NCI-H82 (cell line): ENCODE measurements at places on chromosomes 5 and 9.

DNA sequence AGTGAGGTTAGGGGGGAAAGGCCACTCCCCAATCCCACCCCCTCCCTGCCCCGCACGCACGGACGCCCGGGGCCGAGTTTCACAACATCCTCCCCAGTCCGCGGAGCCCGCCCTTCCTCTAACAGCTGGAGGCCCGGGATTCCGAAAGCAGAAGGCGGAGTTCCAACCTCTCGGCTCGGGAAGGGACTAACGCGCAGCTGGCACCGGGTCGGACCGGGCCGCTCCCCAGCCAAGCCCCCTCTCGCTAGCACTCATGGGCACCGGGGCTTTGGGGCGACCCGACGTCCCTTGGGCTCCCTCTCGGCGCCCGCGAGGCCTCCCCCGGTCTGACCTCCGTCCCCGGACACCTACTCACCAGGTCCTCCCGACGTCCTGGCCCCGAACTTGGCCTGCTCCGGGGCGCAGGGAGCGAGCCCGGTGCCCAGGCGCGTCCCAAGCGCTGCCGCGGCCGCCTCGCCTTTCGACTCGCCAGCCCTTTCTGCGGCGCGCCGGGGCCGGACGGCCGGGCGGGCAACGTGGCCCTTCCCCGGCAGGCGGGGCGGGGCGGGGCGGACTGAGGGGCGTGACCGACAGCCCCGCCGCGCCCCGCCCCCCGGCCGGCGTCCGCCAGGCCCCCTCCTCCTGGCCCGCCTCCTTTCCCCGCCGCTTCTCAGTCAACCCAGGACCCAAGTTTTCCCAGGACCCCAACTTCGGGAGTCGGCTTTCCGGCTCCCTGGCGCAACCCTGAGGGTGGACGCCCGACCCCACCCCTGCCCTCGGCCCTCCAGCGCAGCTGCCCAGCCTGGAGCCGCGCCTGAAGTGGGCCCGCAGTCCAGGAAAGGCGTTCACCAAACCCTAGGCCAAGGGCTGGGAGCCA is at the start of gene MGAT1:
MGAT1 (minus strand) TSS at position 482 of the 856 bp plus-strand sequence. CDS start 9,835 bp downstream, outside the sequence.
- peak; percentile 73 for DNase-seq

DNA sequence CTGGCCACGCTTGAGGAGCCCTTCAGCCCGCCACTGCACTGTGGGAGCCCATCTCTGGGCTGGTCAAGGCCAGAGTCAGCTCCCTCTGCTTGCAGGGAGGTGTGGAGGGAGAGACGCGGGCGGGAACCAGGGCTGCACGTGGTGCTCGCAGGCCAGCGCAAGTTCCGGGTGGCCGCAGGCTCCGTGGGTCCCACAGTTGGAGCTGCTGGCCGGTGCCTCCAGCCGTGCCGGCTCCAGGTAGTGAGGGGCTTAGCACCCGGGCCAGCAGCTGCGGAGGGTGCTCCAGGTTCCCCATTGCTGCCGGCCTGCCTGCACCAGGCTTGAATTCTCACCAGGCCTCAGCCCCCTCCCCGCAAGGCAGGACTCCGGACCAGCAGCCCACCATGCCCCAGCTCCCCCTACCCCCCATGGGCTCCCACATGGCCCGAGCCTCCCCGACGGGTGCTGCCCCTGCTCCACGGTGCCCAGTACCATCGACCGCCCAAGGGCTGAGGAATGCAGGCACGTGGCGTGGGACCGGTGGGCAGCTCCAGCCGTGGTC is 192.8 kb upstream of the IZUMO3 start:
- DNase-seq, result no peak

GRCh38 chr9:95250462-95251221 is 66.9 kb downstream of the FANCC start:
- DNase-seq, result no peak

- DNase-seq, result no peak
Measured at GRCh38 chr9:75150512-75150911, 62.2 kb downstream of the OSTF1 start.

- no peak for DNase-seq
Measured at GRCh38 chr5:99348597-99348996, 419.8 kb upstream of the CHD1 start.

DNA sequence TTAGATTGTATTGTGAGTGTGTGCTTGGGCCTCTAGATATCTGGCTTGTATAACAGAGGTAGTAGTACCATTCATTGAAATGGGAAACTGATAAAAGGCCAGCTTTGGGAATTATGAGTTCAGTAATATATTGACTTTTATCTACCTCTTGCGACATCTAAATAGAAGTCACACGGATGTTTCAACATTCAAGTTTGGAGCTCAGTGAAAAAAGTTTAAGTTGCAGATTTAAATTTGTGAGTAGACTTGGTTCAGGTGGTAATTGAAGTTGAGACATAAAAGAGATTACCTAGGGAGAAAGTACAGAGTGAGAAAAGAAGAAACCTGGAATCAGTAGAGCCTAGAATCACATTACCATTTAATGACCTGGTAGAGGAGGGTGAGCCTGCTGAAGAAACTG is 189.5 kb downstream of the FER start:
- no peak for DNase-seq

DNA sequence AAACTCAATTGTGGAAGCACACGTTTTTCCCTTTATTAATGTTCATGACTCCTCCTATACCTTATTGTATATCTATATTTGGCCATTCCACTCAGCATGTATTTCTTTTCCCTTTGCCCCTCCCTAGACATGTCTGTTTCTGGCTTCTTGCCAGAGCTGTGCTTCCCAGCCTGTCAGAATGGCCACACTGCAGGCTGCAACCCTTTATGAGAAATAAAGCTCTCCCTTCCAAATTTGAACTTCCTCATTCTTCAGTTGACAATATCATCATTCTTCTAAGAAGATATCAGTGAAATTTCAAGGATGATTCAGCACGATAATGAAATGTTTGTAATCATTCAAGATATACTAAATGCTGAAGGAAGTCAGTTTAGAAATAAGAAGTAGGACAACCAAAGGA is 107.6 kb upstream of the PRSS3 start:
- peak; percentile 68 for DNase-seq

DNA sequence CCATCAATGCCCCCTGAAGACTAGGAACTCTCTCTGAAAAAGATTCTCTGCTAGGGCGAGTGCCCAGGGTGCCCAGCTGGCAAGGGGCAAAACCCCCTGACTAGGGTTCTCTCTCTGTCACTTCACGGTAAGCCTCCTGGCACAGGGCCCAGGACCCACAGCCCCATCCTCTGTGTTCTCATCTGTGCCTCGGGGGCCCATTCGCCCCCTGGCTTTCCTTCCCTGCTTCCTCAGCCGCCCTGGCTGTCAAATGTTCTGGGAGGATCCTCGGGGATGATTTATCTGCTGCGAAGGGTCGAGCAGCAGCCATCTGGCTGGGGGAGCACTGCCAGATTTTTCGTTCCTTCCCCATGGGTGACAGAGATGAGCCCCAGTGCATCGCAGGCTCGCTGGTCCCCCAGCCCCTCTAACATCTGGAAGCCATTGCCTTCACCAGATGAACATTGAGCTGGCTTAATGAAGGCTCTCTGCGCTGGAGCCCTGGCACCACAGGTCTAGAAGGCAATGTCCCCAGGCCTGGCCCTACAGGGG is 24.2 kb downstream of the HMCN2 start:
- peak; percentile 29 for DNase-seq

DNA sequence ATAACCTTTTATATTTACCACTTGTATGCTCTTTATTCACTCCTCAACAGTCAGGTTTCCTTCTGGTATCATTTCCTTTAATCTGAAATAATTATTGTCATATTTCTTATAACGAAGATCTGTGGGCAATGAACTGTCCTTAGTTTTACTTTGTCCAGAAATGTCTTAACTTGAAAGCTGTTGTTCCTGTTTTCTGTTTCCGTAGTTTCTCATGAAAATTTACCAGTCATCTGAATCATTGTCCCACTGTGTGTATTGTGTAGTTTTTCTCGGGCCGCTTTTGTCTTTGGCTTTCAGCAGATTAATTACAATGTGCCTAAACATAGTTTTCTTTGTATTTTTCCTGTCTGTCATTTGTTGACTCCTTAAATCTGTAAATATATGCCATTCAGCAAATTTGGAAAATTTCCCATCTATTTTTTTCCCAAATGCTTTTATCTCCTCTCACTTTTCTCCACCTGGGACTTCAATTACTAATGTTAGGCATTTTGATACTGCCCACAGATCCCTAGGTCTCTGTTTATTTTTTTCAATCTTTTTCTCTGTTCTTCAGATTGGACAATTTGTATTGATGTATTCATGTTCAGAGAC is 74.9 kb downstream of the PDE8B start:
- no peak for DNase-seq
